ENCODE measurements at places on chromosomes 12 and 14.

DNA sequence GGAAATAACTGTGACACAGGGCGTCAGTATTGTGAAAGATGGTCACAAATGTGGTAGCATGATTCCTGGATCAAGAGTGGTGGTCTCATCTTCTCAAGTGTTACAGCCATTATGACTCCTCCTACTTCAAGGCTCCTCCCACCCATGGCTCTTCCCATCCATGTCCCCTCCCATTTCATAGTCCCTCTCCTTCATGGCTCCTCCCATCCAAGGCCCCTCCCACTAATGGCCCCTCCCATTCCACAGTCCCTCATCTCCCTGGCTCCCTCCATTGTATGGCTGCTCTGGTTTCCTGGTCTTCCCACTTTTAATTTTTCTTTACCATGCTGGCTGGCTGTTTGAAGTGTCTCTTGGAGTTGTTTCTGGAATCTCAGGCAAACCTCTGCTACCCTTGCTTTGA is 1375.2 kb upstream of the TMEM132C start:
- peak; percentile 10 for DNase-seq

DNA sequence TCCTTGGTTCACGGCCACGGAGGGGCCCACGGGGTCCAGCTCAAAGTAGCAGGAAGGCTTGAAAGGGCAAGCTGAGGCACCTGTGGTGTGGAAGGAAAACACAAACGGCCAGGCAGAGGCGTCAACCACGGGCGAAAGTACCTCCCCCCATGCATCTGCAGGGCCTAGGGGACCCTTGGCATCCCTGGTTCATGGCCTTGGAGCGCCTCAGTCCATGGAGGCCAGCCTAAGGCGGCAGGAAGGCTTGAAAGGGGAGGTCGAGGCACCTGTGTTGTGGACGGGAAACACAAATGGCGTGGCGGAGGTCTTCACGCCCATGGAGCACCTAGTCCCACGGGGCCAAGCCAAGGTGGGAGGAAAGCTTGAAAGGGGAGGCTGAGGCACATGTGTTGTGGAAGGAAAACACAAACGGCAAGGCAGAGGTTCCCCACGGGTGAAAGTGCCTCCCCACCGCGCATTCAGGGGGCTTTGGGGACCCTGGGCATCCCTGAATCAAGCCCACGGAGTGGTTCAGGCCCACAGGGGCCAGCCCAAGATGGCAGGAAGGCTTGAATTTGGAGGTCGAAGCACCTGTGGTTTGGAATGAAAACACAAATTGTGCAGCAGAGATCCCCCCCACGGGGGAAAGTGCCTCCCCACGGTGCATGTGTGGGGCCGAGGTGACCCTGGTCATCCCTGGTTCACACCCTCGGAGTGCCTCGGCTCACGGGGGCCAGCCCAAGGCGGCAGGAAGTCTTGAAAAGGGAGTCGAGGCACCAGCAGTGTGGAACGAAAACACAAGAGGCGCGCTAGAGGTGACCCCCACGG is 380.8 kb downstream of the ALG10 start:
- DNase-seq, result no peak

DNA sequence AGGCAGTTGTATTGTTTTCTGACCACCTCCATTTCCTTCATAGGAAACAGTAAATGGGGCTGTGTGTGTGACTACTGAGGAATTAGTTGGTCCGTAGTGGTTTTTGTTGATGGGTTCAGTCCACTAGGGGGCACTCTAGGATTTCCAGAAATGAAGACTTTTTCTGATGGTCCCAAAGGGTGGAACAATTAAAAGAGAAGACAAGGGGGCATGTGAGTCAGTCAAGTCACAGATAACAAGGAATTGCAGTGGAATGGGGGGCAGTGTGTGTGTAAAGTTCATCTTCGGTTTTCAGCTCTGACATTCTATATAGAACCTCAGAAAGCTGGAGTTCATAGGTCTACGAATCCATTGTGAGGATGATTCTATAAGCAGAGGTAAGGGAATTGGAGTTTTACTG is 186.6 kb upstream of the OR4E1 start:
- DNase-seq, result peak; percentile 73

DNA sequence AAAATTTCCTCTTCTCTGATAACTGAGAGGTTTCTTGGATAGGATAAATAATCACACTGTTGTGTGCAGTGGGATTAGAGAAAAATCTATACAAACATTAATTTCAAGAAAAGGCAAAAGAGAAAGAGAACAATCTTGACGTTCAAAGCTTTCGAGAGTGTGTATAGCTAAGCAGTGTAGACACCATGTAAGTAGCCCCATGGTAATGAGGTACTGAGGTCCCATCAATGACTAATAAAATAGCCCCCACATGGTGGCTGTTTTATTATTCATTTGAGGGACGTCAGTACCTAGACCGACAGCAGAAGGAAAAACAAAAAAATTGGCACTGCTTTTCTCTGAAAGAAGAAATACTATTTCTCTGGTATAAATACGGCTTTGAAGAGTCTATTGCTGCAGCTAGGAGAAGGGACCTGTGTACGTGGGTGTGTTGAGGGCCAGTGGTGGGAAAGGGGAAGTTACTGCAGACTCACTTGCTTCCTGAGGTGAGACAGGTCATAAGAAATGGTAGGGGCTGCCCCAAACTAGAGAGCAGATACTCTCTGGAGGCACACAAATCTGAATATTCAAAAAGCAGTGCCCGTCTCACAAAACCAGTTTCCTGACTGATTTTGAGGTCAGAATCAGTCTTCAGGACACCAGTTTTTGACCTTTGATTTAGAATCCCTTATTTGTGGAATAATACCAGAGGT is 339.8 kb downstream of the EMP1 start:
- DNase-seq, result no peak

DNA sequence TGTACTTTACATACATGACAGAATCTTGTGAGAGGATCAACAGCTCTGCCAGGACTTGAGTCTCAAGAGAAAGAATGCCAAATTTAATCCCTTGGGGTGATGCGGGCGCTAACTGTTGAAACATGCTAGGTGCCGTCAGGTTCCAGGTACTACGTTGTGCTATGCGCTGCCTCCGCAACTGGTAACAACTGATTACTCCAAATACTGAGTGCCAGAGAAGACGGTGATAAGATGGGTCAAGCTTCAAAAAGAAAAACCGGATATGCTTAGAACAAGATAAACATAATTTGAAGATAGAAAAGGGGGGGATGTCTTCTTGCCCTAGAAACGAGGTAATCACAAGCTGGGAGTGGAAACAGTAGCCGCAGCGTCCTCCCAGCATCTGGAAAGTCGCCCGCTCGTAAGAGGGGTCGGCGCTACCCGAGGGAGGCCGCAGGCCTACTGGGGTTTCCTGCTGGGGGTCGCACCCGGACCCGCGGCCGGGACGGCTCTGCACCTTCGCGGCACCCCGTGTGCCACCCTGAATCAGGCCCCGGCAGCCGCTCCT is 678 bp downstream of the ZBTB25 start:
- peak; percentile 67 for DNase-seq

DNA sequence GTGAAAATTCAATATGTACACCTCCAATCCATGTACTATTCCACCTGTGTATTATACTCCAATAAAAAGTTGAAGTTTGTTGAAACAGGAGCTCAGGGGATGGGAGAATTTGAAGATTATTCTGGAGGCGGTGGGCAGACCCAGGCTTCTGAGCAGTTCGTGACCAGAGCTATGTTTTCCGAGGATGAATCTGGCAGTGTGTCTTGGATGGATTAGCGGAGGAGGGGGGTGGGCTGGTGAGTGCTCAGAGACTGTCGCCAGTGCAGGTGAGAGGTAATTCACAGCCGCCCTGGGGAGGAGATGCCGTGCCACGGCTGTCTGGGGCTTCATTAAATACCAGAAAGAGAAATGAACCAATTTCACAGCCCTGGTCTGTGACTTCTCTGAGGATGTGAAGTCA is 283.0 kb upstream of the RTL1 start:
- no peak for DNase-seq

GRCh38 chr12:81668475-81668874 is 90.7 kb downstream of the PPFIA2 start:
- no peak for DNase-seq

DNA sequence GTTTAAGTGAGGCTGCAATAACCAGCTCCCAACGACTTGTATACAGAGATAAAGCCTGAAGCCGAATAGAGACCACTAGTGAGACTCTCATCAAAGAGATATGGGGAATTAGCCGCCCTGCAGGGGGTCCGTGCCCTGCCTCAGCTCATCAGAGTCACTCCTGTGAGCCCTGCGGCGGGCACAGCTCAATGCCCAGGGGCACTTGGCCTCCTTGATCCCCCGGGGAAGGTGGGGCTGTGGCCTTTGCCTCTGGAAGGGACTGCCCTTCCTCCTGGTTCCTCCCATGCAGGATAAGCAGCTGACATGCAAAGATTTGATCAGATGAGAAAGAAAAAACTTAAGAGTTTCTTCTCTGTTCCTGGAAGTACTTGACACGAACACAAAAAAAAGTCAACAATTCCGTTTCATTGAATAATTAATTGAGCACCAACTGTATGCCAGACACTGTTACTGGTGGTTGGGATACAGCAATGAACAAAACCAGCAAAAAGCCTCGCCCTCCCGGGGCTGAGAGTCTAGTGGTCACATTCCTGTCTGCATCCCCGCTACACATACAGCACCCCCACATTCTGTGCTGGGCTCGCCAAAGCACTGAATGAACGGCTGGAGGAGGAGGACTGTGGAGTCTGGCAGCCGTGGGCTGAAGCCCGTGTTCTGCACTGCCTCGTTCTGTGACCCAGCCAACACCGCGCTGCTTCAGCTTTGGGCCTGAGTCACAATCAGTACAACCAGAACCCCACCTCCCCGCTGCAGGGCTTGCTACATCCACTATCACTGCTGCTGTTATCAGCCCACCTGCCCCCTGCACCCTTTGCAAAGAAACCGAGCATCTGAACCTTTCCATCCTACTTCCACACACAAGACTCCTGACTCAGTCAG is 10.3 kb downstream of the TTC7B start:
- peak; percentile 46 for DNase-seq

GRCh38 chr12:95759718-95760117 is 30.8 kb downstream of the NTN4 start:
- no peak for DNase-seq

GRCh38 chr12:106133136-106134087 is 5.3 kb downstream of the NUAK1 start:
- DNase-seq, result no peak

DNA sequence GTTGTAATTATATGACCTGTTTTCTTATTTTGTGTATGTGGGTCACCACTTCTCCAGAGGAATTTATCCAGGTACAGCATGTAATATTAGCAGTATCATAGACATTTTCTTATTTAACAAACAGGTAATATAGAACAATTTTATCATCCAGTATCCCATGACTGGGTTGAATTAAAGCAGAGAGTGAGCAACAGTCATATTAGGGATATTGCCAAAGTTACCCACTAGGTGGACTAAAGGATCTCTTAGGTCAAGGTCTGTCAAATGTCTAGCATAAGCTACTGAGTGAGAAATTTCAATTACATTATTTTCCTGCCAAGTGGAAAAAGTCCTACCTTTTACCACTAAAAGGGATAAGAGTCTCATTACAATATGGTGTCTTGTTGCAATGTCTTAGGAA is 62.1 kb upstream of the TRIM9 start:
- peak; percentile 25 for DNase-seq

- no peak for DNase-seq
Observed at GRCh38 chr14:96170961-96171592, 33.6 kb upstream of the BDKRB2 start.

DNA sequence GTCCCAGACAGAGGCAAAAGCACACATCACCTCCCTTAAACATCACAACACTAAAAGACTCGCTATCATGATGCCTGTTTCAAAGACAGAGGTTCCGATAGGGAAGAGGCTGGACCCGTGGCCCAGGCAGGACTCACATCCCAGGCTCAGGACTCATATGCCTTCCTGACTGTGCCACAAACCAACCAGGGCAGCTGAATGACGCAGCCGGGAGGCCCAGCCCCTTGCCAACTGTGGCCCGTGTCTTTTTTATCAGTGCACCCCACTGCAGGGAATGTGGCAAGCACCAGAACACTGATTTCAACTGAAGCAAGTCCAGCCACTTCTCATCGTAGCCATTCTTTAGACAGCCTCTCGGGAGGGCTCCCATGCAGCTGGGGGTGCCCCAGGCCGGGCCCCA is 132.3 kb downstream of the KSR2 start:
- DNase-seq, result no peak

DNA sequence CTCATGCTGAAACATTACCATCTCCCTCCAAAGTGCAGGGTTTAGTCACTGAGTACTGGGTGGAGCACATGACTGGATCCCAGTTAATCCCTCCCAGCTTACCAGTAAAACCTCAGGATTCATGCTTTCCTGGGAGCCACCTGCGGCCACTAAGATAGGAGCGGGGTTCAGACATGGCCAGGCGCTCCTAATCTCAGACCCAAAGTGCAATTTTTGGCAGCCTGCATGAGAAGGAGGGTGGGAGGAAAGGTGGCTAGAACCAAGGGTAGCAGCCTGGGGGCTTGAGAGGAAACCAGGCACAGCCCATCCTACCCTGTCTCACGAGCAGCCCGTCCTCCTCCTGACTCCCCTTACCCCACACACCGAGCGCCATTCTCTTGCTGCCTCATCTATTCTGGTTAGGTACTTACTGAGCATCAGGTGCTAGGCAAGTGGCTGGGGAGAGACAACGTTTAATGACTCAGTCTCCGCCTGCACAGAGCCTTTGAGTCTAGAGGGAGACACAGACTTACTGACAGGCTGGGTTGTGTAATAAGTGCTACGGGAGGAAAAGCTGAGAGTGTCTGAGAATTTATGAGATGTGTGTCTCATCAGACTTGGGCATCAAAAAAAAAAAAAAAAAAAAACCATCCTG is 9.9 kb downstream of the GPRC5A start:
- no peak for DNase-seq

DNA sequence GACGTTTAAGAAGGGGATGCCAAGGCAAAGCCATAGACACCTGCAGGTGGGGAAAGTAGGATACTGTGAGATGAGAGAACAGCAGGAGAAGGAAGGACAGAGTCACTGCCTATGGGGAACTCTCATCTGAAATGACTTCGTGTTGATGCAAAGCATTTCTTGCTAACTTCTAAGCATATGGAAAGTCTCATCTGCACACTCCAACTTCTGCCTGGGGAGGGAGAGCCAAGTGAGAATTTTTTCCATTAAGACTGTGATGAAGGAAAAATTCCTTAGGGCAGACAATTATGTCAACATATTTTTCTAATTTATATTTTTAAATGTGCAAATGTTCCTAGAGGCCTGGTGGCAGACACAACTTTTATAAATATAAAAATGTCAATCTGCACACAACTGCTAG is 115.3 kb downstream of the IPO8 start:
- no peak for DNase-seq

GRCh38 chr12:13141686-13142085 is 38.2 kb upstream of the GSG1 start:
- DNase-seq, result no peak

DNA sequence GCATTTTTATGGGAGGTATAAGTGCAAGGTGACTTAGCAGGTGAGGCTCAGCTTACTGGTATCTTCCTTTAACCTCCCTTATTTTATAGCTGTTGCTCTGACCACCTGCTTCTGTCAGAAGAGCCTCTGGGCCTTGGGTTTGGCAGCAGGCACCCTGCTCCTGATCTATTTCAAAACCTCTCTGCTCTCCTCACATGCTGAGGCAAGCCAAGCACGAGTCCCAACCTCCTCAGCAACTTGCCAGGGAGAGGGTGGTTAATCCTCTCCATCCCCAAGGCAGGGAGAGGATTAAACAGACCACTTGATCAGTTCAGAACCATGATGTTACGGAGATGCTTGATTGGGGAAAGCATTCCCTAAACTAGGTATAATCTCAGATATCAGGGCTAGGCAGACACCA is 5.4 kb downstream of the PLEKHH1 start:
- DNase-seq, result no peak

GRCh38 chr12:13350381-13350780 is 153.9 kb downstream of the EMP1 start:
- no peak for DNase-seq
